ENCODE measurements at places on chromosomes 11 and 22. TPM values are rescaled to one million over a fixed set of nuclear protein-coding genes. Genes with fewer than 3 reads are reported as not detected.

DNA sequence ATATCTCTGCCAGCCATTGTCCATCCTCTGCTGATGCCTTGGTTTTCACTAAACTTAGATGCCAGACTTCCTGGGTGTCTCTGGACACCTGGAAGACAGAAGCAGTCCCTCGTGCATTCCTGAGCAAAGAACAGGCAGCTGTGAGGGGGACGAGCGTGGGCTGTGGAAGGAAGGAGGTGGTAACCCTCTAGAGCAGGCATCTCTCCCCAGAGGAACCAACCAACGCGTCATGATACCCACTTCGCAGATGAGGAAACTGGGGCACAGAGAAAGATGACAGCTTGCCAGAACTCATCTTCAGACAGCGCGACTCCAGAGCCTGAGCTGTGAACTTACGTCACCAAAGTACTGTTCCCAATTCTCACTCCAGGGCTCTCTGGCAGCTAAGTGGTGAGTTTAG, 123.4 kb downstream of the OPCML start:
- DNase-seq = no peak

DNA sequence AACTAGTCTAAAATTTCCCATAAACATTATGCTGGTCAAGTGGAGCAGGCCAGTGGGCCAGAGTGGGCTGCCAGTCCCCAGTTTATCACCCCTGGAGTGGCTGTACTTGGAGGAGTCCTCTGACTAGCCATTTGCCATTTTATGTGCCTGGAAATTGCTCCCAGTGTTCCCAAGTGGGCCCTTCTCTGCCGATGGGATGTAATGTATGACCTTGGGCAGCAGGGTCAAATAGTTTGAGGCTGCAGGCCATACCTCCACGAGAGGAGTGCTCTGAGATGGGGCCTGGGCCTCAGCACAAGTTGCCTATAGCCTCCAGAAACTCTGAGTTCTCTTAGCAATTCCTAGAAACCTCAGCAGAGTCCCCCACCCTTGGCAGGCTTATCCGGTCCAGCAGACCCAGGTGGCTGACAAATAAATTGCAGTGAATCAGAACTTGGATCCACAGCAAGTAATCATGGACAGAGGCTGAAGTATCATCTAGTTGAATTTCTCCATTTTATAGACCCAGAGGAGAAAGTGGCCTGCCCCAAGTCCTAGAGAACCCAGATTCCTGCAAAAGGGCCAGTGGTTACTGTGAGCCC, 17.8 kb upstream of the PATZ1 start:
- DNase-seq = no peak

- DNase-seq = no peak
Observed at GRCh38 chr11:27688076-27688475, 12.2 kb downstream of the BDNF start.

- no peak for DNase-seq
Observed at GRCh38 chr11:58739725-58740430, 8.1 kb upstream of the GLYAT start.

The APIP gene
- total RNA-seq = 24.3 TPM

The KDM4D gene
- 0.94 TPM for total RNA-seq

The ALDH3B2 gene
- 4.8 TPM for total RNA-seq

All from lung (tissue), 17 donors.